Placental epithelial cell (primary cell): ENCODE measurements at places on chromosomes 6 and 20. TPM values are rescaled to one million over a fixed set of nuclear protein-coding genes. Genes with fewer than 3 reads are reported as not detected.

The TBXT gene
- not detected in 2 replicates for total RNA-seq

The CFB gene
- 0.39 TPM in 1 of 2 replicates, not detected in the other for total RNA-seq

The ESR1 gene
- total RNA-seq = not detected in 2 replicates

The LST1 gene
- not detected in 2 replicates for total RNA-seq

The KIF6 gene
- 0.11 and 0.39 TPM in 2 replicates for total RNA-seq

The FRK gene
- 5.1 and 6.5 TPM in 2 replicates for total RNA-seq

The SRSF12 gene
- total RNA-seq = 0.43 and 1.2 TPM in 2 replicates

The PTCHD4 gene
- total RNA-seq = 9.8 and 17.7 TPM in 2 replicates

The VSX1 gene
- not detected in 2 replicates for total RNA-seq
